ENCODE measurements at places on chromosomes 12 and 14. TPM values are rescaled to one million over a fixed set of nuclear protein-coding genes. Genes with fewer than 3 reads are reported as not detected.

Gene HOXC6
- not detected for polyA plus RNA-seq

GRCh38 chr12:5257763-5258495 is 174.0 kb upstream of the NTF3 start:
- H3K27me3 ChIP-seq, result no peaks in the 10 kb centered on the region
- no peak overlapping the region for H3K27ac ChIP-seq
- no peaks in the 10 kb centered on the region for H3K36me3 ChIP-seq
- H3K4me3 ChIP-seq, result no peak overlapping the region

DNA sequence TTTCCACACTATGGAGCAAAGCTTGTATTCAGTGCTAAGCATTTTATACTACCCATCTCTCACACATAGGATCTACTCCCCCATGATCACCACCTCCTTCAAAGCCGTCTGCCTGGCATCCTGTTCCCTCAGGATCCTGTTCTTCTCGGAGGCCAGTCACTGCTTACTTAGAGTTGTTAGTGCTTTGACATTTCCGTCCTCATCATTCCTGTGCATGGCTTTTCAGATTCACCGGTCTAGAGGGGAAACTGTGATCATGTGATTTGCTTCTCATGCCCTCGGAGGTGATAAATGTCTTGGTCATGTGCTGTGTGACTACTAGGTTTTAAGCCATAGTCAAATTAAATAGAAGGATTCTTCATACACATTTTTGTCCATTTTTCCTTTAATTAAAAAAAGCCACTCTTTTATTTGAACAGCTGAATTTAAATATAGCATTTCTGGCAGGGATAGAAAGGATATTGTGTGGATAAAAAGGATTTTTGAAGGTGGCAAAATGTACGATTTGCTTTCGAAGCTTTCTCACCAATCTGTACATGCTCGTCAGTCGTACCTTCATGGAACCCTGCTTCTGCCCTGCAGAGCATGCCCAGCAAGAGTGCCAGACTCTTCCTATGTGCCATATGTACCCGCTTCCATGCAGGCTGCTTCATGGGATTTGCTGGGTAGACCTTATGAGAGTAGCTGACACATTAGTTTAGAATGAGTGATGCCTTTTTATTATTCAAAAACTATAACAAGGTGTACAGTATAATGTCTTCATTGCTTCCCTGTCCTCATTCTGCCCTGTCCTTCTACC is 53.3 kb downstream of the BMAL2 start:
- no peak overlapping the region for H3K27ac ChIP-seq
- H3K4me1 ChIP-seq, result no peaks in the 10 kb centered on the region
- no peak overlapping the region for H3K4me3 ChIP-seq
- no peak for DNase-seq

- no peaks in the 10 kb centered on the region for H3K4me1 ChIP-seq
- H3K27me3 ChIP-seq, result no peaks in the 10 kb centered on the region
- H3K4me3 ChIP-seq, result no peak overlapping the region
- no peak for DNase-seq
- H3K36me3 ChIP-seq, result no peaks in the 10 kb centered on the region
Observed at GRCh38 chr14:100816950-100817901, 8.7 kb upstream of the MEG3 start.

DNA sequence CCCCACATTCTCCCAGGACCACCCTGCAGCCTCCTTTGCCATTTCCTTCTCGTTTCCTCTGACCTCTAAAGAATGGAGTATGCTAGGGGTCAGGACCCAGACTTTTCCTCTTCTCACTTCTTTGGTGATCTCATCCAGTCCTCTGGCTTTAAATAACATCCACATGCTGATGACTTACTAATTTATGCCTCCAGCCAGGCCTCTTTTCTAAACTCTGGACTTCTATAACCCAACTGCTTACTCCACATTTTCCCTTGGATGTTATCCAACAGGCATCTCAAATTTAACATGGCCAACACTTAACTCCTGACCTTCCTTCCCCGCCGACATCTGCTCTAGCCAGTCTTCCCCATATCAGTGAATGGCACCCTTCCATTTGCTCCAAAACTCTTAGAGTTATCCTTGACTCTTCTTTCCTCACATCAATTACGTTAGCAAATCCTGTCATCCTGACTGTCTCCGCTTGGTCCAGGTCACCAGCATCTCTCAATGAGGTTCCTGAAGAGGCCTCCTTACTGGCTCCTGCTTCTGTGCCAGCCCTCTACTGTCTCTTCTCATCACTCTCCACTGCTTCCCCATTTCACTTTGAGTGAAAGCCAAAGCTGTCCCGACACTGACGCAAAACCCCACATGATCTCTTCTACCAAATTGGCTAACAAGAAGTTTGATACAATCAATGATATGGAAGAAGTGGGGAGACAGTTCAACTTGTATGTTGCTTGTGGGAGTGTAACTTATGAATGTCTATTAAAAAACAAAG is 42.7 kb downstream of the TMBIM6 start:
- no peaks in the 10 kb centered on the region for H3K27me3 ChIP-seq
- no peaks in the 10 kb centered on the region for H3K36me3 ChIP-seq
- H3K27ac ChIP-seq, result no peak overlapping the region
- no peaks in the 10 kb centered on the region for H3K4me1 ChIP-seq

DNA sequence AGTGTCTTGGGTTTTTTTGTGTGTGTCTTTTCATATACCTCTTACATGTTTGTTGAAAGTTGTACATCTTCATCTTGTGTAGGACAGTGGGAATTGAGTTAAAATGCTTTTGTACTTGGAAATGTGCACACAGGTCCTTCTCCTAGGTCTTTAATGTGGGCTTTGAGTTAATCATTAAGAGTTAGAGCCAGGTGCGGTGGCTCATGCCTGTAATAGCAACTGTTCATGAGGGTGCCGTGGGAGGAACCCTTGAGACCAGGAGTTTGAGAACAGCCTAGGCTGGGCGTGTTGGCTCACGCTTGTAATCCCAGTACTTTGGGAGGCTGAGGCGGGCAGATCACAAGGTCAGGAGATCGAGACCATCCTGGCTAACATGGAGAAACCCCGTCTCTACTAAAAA is 13.9 kb downstream of the CLECL1 start:
- no peaks in the 10 kb centered on the region for H3K4me1 ChIP-seq
- no peak for DNase-seq
- H3K4me3 ChIP-seq, result no peak overlapping the region

Measured in CD4-positive, alpha-beta memory T cell (primary cell).